ENCODE measurements at places on chromosomes 13 and 19.

- peak; percentile 66 for DNase-seq
These were observed 53.2 kb upstream of the SHKBP1 start for GRCh38 chr19:40523322-40524047.

DNA sequence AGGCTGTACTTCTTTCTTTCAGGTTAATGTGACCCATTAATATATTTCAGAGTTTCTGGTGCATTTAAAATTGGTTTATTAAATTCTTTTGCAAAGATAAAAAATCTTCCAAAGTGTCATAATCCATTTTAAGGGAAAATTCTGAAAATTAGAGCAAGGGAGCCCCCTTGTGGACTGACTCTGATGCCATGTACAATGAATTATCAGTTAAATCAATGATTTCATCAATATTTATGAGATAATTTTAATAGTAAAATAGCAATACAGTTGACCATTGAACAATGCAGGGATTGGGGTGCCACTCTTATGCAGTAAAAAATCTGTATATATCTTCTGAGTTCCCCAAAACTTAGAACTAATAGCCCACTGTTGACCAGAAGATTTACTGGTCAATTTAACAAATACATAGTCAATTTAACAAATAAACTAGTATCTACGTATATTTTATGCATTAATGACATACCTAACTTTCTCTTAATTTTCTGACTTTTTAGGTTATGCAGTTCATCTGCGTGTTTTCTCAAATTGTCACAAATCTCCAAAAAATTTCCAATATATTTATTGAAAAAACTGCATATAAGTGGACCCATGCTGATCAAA lies 479.1 kb upstream of the MIR17HG start:
- DNase-seq, result no peak

DNA sequence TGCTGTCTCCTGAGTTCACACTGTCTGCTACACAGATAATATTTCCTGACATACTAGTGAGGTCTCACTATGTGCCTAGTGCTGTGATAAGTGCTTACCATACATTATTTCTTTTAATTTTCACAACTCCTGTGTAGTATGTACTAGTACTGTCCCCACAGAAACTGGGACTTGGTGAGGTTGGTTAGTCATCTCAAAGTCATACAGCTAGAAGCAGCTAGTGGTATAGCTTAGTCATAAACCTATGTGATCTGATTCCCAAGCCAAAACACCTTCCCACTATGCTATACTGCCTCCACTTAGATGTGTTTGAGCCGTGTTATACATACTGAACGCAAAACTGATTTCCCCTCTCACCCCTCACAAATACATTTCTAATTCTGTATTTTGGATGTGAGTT lies 10.5 kb downstream of the MTMR6 start:
- no peak for DNase-seq

DNA sequence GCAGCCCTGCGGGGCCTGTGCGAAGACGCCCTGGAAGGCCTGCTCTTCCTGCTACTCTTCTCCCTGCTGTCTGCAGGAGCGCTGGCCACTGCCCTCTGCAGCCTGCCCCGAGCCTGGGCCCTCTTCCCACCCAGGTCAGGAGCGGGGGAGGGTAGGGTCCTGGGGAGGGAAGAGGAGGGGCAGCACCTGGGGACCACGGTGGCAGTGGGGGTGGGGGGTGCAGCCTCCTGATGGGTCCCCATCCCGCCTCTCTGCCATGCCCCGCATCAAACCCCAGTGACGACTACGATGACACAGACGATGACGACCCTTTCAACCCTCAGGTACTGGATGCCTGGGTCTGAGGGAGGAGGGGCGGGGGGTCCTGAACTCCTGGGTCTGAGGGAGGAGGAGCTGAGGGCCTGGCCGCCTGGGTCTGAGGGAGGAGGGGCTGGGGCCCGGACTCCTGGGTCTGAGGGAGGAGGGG lies 13.4 kb upstream of the LENG8 start:
- no peak for DNase-seq

GRCh38 chr13:110138700-110139036 lies 168.3 kb downstream of the COL4A1 start:
- DNase-seq, result no peak

- DNase-seq, result peak; percentile 58
These were observed 5.0 kb downstream of the KLK4 start for GRCh38 chr19:50906217-50906616.

DNA sequence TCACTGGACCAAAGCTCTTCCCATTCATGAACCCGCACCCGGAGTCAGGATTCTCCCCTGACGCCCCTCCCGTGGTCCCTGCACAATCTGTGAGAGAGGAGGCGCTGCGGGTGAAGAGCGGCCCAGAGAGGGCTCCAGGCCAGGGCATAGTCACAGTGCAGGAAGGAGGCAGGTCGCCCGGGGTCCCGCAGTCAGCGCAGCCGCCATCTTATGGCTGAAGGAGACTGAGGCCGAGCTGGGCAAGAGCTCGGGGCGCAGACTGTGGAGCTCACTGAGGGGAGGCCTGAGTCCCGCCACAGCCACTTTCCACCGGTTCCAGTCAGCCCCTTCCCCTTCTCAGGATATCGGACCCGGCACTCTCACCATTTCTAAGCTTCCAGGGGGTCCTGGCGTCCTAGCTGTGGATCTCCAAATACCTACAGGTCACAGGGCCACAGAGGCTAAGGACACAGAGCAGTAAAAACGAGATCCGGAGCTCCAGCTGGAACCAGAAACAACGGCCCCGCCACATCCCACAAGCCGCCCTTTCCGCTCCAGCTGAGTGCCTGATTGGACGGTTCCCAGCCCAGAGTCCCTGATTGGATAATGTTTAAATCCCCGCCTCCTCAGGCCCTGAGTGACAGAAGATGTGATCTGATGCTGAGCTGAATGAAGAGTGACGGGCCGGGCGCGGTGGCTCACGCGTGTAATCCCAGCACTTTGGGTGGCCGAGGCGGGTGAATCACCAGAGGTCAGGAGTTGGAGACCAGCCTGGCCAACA lies at the start of gene ZNF99:
ZNF99 (minus strand) TSS at position 501 of the 760 bp plus-strand sequence; CDS start at position 366, 135 bp downstream.
- DNase-seq, result no peak

GRCh38 chr13:22455036-22455435 lies 725.7 kb upstream of the SGCG start:
- DNase-seq, result no peak

DNA sequence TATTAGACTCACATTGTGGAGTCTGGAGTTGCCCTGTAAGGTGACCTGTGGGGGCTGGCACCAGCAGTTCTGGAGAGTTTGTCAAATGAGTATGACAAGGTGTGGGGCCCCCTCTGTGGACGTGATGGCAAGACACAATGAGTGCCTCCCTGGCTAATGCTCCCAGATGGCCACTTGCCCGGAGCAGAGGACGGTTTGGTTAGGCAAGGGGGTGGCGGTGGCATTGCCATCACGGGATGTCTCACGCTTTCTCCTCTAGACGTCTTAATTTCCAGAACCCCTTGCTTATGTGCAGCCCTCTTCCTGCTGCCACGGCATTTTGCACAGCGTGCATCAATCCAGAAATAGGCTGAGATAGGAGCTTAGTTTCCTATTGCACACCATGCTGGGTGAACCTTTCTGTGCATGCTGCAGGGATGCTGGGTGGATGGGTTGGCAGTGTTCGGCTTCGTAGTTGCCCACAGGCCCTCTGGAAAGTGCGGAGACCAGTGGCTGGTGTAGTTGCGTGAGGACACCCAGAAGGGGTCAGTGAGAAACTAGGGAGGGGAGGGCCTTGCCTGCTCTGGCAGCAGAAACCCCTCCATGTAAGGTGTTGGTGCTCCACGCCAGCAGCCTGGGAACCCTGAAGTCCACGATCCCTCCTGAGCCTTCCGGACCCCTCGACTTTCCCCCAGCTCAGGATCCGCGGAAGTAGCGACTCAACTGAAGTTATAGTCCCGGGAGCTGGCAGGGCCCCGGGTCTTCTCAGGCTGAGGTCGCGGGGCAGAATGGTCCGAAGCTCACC lies 18.1 kb upstream of the LRP3 start:
- DNase-seq, result peak; percentile 54

GRCh38 chr19:1945899-1946298 lies 4.9 kb downstream of the CSNK1G2 start:
- no peak for DNase-seq

DNA sequence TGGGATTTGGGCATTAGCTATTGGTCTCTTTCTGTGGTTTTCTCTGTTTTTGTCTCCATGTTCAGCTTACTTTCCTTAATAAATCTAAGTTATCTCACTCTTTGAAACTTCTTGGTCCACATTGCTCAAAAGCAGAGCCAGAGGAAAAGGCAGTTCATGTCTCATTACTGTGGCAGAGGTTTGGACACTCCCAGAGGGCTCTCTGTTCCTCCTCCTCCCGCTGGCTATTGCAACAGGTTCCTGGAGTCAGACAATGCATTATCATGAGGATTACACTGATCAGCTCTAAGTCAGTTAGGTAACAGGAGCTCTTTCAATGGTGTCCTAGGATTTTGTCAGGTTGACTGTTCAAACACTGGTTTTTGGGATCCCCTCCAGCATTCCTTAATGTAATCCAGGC lies 298.8 kb downstream of the NDFIP2 start:
- DNase-seq, result no peak

- no peak for DNase-seq
These were observed 677 bp upstream of the LRCH1 start for GRCh38 chr13:46552303-46552682.

- no peak for DNase-seq
These were observed 17.2 kb downstream of the SAFB2 start for GRCh38 chr19:5605362-5605761.

DNA sequence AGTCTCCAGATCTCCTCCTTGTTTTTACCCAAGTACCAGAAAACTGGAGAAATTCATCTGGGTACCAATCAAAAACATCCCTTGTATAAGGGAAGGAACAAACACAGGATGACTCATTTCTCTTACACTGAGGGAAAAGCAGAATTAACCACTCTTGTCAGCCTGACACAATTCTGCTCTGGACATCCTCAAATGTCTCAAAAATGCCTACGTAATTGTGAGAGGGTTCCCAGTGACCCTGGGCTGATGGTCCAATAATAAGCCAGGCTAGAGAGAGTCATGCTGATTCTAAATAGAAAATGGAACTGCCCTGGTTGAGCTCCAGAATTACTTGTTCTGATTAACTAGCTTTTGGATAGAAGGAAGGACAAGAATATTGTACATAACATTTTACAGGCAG lies 14.5 kb downstream of the ZNF708 start:
- no peak for DNase-seq

- DNase-seq, result no peak
These were observed 1.9 kb downstream of the MAP1S start for GRCh38 chr19:17721111-17721628.

GRCh38 chr19:14381689-14382474 lies 638 bp downstream of the ADGRE5 start:
- peak; percentile 93 for DNase-seq

GRCh38 chr19:54366811-54367210 lies 2.1 kb upstream of the LAIR1 start:
- no peak for DNase-seq

Measured in activated CD8-positive, alpha-beta memory T cell treated with anti-CD3 and anti-CD28 coated beads, Interleukin-2, amount 10 ng/mL, durations not matched to agents 7 days and 5 days (primary cell).